ENCODE measurements at places on chromosomes 4 and X.

DNA sequence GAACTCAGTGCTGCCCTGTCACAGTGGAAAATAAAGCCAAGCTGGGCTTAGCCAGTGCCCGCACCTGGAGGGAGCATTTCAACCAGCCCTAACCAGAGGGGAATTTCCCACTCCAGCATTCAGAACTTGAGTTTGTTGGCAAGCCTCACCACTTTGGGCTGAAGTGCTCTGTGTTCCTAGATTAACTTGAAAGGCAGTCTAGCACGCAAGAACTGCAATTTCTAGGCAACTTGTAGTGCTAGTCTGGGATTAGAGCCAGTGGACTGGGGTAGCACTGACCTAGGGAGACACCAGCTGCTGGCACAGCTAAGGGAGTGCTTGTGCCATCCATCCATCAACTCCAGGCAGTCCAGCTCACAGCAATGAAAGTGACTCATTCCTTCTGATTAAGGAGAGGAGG, 1060.6 kb upstream of the GRID2 start:
- no peak for DNase-seq

GRCh38 chr4:24419181-24420034, 164.9 kb downstream of the DHX15 start:
- peak; percentile 27 for DNase-seq

DNA sequence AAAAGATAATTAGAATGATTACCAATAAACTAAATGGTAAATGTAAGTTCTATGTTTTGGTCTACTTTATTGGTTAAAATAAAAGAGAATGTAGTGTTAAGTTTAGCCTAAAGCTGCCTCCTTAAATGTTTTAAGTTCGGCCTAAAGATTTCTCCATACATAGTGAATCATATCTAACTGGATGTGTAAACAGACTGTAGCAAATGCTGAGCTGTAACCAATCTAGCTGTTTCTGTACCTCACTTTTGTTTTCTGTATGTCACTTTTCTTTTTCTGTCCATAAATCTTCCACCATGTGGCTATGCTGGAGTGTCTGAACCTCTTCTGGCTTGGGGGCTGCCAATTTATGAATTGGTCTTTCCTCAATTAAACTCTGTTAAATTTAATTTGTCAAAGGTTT, 121.2 kb downstream of the TBCK start:
- DNase-seq = no peak

- no peak for DNase-seq
These were observed 411.9 kb upstream of the EMCN start for GRCh38 chr4:100929758-100930157.

DNA sequence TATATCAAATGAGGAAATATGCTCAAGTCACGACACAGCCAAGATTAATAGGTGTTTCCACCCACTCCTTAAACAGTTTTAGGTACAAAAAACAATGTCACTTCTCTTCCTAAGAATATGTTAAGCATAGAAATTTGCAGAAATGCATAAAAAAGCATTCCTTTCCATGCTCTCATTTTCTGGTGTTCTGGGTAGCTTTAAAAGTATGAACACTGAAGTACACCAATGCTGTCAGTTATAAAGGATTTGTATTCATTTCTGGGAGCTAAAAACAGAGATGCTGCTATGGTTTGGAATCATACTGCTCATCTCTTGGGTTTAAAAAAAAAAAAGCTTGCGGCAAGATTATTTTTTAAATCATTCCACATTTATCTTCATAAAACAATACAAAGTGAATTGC, 20.8 kb downstream of the SH3RF1 start:
- DNase-seq = no peak

DNA sequence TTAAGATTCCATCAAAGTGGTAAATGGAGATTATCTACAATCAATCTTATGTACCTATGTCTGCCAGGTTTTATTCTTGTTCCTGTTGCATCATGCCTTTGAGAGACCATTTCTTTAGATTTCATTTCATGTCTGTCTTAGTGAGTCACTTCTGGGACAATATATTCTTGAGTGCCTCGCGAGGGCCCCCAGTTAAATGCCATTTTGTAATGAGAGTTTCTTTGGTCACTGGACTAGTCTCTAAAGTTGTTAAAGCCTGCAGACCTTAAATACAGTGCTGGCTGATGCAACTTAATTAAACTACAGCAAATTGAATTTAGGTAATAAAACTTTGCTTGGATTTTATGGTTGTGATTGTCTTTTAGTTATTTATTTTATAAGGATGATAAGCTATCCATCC, 87.2 kb upstream of the PITX2 start:
- DNase-seq = no peak

DNA sequence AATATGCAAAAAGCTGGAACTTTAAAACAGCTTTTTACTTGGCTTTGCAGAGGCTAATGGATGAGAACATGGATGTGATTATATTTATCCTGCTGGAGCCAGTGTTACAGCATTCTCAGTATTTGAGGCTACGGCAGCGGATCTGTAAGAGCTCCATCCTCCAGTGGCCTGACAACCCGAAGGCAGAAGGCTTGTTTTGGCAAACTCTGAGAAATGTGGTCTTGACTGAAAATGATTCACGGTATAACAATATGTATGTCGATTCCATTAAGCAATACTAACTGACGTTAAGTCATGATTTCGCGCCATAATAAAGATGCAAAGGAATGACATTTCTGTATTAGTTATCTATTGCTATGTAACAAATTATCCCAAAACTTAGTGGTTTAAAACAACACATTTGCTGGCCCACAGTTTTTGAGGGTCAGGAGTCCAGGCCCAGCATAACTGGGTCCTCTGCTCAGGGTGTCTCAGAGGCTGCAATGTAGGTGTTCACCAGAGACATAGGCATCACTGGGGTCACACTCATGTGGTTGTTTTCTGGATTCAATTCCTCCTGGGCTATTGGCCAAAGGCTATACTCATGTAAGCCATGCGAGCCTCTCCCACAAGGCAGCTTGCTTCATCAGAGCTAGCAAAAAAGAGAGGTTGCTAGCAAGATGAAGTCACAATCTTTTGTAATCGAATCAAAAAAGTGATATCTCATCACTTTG, 15.6 kb downstream of the TLR8 start:
- DNase-seq = no peak

- no peak for DNase-seq
These were observed 8.0 kb downstream of the MAN2B2 start for GRCh38 chr4:6582889-6583490.

DNA sequence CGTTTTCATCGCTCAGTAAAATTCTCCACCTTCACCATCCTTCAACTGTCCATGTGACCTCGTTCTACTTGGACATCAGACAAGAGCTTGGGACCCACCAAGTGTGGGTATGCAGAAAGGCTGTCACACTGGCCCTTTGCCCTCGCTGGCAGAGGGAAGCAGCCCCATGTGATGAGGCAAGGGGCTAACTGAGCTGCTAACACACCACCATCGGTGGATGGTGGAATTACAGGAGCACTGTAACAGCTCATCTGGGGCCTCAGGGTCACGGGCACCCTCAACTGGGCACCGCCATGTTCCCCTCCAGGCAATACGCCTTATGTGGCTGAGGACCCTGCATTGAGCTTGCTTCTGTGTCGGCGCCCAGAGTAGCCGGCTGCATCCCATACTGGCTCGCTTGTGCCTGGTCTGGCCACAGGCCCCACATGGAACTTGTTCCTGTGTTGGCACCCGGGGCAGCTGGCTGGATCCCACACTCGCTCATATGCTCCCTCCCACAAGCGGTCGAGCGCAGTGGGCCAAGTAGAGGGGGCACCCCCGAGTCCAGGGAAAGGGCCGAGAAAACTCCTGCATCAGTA, 109.5 kb downstream of the TAB3 start:
- DNase-seq = no peak

DNA sequence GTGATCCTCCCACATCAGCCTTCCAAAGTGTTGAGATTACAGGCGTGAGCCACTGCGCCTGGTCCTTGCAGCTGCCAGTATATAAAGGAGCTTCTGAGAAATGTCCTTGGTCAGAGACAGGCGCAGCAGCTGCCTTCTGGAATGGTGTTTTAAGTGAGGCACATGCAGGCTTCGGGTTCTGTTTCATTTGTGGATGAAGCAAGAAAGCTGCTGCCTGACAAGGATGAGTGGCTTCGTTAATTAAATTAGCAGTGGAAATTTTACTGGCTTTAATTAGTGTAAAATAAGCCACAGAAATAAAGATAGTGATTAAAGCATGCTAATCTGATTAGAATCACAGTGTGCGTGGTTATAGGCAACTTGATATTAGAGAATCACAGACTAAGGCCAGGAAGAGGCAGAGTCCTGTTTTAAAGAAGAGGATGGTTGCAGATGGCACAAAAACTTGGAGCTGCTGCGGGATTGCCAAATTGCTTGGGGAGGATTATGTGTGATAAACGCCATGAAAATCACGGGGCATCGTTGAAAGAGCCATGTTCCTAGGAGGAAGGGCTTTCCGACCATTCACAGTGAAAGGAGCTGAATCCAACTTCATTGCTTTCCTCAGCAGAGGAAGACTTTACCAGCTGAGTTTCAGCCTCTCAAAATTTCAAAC, 348.4 kb upstream of the FAT1 start:
- DNase-seq = no peak

GRCh38 chrX:67044029-67044653, 405.3 kb upstream of the EDA2R start:
- DNase-seq = no peak

DNA sequence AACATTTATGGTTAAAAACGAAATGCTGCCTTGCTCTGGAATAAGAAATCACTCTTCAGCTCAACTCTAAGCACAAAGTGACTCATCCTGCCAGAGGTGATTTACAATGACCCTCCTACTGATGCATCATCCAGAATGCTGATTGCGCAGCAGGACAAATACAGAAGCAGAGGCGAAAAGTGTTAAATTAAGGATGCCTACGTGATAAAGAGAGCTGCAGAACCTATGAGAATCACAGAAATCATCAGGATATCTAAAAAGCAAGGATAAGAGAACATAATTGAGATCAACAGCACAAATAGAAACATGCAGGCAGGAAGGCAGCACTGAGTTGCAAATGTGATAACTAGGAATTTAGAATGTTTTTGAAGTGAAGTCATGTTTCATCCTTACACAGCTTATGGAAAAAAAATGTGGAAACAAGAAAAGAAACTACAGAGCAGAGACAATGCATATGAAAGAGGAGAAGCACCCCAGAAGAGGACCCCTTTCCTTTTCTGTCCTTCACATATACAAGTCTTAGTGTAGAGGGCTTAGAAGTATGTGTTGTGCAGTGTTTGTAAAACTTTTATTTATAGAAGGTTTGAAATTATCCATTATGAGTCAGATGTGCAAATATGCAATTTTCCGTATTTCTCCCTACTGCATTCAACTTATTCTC, 188.4 kb downstream of the SLC7A11 start:
- no peak for DNase-seq
